Muscle of back (tissue), 13 donors: ENCODE measurements at places on chromosomes 11 and 22. TPM values are rescaled to one million over a fixed set of nuclear protein-coding genes. Genes with fewer than 3 reads are reported as not detected.
A peak's percentile ranks its signal among the peaks of the same experiment; 100 is the strongest.

The GGTLC2 gene
- not detected for polyA plus RNA-seq

The SPDYC gene
- polyA plus RNA-seq: not detected

The RIMBP3B gene
- polyA plus RNA-seq: not detected

The PLAAT4 gene
- 4.7 TPM for polyA plus RNA-seq

The RFPL3 gene
- polyA plus RNA-seq: not detected

The ANGPTL5 gene
- polyA plus RNA-seq: 3.7 TPM

The PTPRJ gene
- 3.4 TPM for polyA plus RNA-seq

- no peak for DNase-seq
Measured at GRCh38 chr11:113681711-113682413, 24.2 kb downstream of the TMPRSS5 start.

- peak; percentile 53 for DNase-seq
Measured at GRCh38 chr11:102843489-102843888, at the start of gene MMP3. Gene MMP3, minus strand, starts transcription at chr11:102843609. Its CDS starts 63 bp downstream, at chr11:102843546.

- no peak for DNase-seq
Measured at GRCh38 chr11:130064596-130064995, 5.1 kb upstream of the APLP2 start.

DNA sequence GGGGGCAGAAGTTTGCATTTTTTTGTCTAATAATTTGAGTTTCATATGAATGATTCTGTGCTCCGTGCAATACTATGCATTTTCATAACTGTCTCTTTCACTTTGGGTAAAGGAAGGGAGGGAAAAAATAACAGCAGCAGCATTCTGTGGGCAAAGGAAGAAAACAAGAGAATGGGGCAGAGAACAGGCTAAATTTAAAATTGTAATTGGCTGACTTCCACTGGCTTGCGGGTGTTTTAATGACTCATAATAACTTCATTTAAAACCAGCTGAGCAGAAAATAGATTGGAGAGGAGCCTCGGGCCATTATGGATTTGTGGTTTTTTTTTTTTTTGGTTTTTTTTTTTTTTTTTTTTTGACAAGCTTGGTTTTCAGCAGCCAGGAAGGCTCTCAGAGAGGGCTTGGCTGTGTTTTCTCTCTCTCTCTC is 107.4 kb downstream of the ZBTB16 start:
- DNase-seq: no peak

GRCh38 chr22:27676545-27677213 is 124.9 kb downstream of the MN1 start:
- no peak for DNase-seq

GRCh38 chr11:31802609-31802989 is 8.5 kb downstream of the PAX6 start:
- no peak for DNase-seq

- DNase-seq: no peak
Measured at GRCh38 chr11:80412604-80413003, 971.8 kb upstream of the TENM4 start.

DNA sequence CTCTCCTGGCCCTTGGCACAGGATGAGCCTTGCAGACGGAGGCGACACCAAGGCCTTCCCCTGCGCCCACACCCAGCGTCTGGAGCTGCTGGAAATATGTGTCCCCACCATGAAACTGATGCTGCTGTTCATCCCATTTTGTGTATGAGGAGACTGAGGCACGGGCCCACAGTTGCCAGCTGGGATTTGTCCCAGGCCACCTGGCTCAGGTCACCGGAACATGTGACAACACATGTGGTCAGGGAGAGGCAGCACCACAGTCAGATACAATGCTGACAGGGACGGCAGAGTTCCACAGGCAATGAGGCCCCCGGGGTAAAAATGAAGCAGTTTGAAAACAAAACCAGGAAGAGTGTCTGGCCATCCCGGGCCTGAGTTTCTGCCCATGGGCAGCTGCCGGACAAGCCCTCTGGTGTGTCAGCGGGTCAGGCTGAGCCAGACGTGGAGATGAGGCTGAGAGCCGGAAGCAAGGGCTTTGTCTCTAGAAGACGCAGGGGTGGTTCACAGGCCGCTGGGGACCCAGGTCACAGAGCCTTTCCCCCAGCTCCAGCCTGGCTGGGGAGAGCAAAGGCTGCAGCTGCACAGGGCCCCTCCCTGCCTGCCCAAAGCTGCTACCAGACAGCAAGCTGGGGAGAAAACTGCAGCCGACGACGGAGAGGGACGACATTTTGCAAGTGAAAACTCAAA is 80.7 kb downstream of the CDKN1C start:
- peak; percentile 62 for DNase-seq

DNA sequence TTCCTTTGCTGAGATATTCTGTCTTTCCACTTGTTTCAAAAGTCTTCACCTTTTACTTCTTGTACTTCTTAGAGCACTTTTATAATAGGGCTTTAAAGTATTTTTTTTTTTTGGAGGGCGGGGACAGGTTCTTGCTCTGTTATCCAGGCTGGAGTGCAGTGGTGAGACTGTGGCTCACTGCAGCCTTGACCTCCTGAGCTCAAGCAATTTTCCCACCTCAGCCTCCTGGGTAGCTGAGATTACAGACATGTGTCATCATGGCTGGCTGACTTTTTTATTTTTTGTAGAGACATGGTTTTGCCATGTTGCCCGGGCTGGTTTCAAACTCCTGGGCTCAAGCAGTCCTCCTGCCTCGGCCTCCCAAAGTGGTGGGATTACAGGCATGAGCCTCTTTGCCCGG is 57.9 kb downstream of the DYNC2H1 start:
- no peak for DNase-seq

DNA sequence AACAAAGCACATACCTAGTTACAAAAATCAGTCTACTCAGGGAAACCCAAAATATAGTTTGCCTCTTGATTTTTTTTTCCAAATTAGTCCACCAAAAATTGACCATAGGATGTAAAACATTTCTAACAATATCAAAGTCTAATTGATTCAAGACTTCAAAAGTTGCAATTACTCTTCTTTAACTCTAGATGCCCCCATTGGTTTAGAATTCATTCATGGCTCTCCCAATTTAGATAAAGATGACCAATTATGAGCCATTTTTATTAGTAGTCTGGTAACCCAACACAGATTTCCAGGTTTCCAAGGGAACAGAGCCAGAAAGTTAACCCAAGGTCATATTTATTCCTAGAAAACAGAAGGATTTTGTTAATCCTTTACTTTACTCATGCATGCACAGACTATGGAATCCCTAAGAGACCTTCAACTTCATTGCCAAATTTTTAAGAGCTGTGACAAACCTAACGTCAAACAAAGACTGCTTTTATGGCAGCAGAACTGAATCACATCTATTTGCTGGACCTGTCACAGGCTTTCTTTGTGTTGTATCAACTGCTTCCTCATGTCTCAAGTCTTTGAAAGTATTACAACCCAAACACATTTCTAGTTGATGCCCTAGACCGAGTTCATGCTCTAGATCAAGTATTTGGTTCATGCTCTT is 55.3 kb downstream of the C22orf42 start:
- DNase-seq: no peak

- no peak for DNase-seq
Measured at GRCh38 chr11:43381802-43382201, 23.1 kb downstream of the TTC17 start.

GRCh38 chr11:57711414-57712255 is at the start of gene MED19:
Gene MED19, minus strand, starts transcription at chr11:57712215. Its CDS starts 36 bp downstream, at chr11:57712179.
- no peak for DNase-seq

- DNase-seq: no peak
Measured at GRCh38 chr11:14309425-14310192, 49.4 kb downstream of the RRAS2 start.

DNA sequence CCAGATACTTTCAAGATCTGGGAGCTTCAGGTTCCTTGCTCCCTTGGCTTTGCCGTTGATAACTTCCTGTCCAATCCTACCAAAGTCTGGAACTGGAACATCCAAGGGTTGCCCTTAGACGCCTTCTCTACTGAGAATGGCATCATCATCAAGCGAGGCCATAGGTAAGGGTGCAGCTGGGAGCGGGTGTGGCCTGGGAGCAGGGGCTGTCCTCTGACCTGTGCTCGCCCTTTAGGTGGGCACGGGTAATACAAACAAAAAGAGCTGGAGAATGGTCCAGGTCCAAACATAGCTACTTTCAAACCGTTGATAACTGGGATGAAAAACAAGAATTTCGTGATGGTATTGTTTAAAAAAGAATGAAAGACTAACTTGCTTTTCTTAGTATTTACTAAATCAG is 25.0 kb downstream of the CASP12 start:
- DNase-seq: no peak

DNA sequence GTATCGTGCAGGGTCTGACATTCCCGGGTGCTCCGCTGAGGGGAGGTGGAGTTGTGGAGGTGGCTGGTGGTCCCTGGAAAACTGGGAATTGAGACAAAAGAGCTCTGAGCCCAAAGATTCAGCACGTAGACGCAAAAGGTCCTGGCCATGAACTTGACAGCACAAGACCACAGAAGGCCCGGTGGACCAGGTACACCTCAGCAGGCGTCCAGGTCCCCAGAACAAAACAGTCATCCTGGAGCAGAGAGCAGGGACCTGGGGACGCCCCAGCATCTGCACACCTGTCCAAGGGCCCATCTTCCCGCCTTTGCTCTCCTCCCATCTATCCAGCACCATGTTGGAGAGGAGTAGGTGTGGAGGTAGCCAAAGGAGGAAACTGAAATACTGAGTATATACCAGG is 13.8 kb upstream of the MB start:
- no peak for DNase-seq

DNA sequence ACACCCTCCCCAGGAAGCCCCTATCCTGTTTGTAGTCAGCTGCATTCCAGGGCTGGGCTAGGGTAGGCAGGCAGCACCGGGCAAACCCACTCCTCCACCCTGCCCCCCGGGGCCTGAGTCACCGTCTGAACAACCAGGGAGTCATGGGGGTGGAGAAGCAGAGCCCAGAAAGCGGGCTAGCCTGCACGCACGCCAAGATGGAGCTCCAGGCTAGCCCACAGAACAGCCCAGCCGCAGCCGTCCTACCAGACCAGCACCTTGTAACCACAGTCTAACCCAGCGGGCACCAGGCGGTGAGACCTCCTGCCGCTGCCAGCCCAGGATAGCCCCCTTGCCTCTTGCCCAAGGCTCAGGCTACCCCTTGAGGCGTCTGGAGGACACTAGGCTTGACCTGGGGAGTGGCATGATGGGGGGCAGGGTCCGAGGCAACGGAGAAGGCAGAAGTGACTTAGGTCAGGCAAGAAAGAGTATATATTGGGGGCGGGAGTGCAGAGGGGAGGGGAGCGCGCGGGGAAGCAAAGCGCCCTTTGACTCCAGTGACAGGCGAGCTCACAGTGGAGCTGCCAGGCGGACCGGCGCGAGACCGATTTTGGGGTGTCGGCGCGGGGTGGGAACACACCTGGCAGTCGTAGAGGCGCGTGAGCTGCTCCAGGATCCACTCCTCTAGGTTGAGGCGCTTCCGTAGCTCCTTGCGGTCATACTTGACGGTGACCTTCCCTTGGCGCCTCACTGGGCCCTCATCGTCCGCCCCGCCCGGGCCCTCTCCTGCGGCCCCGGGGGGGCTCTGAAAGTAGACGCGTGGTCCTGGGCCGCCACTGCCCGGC is 734 bp downstream of the PPP1R14B start:
- no peak for DNase-seq

- no peak for DNase-seq
Measured at GRCh38 chr11:130815097-130815802, 101.0 kb downstream of the SNX19 start.

DNA sequence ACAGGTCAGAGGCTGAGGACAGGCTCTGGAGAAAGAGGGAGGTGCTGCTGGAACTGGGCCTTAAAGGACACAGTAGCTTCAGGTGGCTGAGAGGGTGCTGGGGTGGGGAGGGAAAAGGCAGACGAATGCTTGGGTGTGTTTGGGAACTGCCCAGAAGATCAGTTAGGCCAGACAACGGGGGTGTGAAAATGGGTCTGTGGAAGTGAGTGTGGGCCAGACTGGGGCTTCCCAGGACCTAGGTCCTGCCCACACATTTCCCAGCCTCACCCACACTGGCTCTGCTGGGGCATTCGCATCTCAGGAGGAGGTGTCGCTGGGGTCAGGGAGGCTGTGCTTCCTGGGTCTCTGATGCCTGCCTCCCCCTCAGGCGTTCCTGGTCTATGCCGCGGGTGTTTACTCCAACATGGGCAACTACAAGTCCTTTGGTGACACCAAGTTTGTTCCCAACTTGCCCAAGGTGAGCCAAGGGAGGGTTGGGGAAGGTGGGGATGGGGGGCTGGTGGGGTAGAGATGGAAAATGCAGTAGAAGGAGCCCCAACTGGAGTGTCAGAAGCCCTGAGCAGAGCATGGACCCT is 4.7 kb downstream of the DPP3 start:
- DNase-seq: no peak
